CD4-positive, alpha-beta T cell treated with Interleukin-6 at 100 ng/mL for 8 hours (primary cell): ENCODE measurements at places on chromosomes 12 and 14.

DNA sequence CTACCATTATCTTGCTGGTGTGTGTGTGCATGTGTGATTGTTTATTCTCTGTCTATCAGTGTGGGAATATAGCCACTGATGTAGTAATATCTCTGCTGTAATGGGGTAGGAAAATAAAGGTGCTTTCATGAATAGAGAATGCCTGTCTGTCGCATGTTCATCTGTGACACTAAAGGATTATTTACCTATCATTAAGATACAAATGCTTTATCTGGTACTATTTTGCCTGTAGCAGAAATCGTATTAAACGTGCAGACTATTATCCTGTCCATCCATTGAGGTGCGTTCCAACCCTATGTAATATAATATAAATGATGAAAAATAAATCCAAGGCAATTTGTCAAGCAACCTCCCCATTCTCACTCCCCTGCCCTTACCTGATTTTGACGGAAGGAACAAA lies 1215.1 kb downstream of the BCL11B start:
- no peak for DNase-seq

- no peak for DNase-seq
Observed at GRCh38 chr14:76007852-76008251, 22.3 kb downstream of the IFT43 start.

GRCh38 chr12:116538076-116538591 lies 21.0 kb upstream of the MAP1LC3B2 start:
- DNase-seq = no peak

DNA sequence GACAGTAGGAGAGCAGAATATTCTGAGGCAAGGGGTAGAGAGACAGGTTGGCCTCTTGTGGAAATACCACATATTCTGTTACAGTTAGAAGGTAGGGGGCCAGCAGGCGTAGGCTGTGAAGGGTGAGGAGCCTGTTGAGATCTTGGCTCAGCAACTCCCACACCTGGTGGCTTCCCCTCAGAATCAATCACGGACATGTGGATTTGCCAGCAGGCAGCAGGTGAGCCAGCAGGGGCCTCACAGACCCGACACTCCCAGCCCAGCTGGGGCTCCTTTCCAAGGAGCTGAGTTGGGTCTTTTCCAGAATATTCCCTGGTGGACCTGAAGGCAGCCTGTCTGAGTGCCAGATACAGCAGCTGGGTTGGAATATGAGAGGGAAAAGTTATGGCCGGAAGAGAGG lies 150.0 kb upstream of the CRY1 start:
- no peak for DNase-seq

- no peak for DNase-seq
Observed at GRCh38 chr14:84792722-84793410, 737.1 kb upstream of the FLRT2 start.

DNA sequence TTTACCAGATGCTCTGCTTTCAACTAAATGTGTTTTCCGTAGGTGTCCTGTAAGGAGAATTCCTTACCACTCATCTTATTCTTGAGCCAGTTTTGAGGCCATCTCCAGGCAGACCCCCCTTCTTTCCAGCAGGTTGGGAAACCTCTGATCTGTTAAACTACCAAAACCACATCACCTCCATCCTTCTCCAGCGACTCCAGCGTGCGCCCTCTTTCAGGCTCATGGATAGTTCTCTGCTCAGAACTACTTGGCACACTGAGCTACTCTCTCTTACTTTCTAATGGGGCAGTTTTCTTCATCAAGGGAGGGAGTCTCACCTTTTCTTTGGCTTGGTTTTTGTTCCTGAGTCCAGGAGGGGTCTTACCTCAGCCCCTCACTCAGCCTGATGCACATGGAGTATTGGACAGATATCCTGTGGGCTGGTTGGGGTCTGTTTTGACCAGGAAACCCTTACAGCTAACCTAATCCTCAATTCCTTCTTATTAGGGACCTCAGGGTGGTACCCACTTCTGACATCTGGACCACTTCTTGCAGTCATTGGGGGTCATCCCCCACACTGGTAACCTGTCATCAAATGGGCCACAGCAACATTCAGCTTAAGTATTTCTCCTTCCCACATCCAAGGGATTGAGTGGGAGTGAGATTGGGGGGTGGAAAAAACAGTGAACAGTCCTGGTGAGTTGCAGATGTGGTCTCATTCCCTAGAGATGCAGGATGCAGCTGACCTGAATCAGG lies 5.2 kb downstream of the DHRS2 start:
- DNase-seq = no peak

- no peak for DNase-seq
Observed at GRCh38 chr14:23153851-23154796, 29.3 kb downstream of the SLC7A8 start.
